ENCODE measurements at places on chromosomes 1 and 21. TPM values are rescaled to one million over a fixed set of nuclear protein-coding genes. Genes with fewer than 3 reads are reported as not detected.

The LRRC8D gene
- total RNA-seq = 18.3 TPM

The GABPA gene
- 17.7 TPM for total RNA-seq

The IQGAP3 gene
- 0.85 TPM for total RNA-seq

The LCA5L gene
- 0.24 TPM for total RNA-seq

The AZIN2 gene
- total RNA-seq = 4.3 TPM

The HPCA gene
- total RNA-seq = not detected

The SPATA45 gene
- not detected for total RNA-seq

The NTNG1 gene
- total RNA-seq = 3.6 TPM

The GFI1 gene
- not detected for total RNA-seq

The RPE65 gene
- not detected for total RNA-seq

The KPRP gene
- not detected for total RNA-seq

The CFAP74 gene
- total RNA-seq = not detected

The CELA3B gene
- total RNA-seq = not detected

The SH2D1B gene
- total RNA-seq = 0.21 TPM

The SYT14 gene
- 1.7 TPM for total RNA-seq

The DTL gene
- total RNA-seq = 3.0 TPM

The CD164L2 gene
- total RNA-seq = 1.2 TPM

The MYBPH gene
- not detected for total RNA-seq

The GJC2 gene
- 1.7 TPM for total RNA-seq

The USP16 gene
- total RNA-seq = 22.9 TPM

The RHOU gene
- total RNA-seq = 0.43 TPM

The CRNN gene
- total RNA-seq = 0.85 TPM
